ENCODE measurements at places on chromosomes 7 and 10.
A peak's percentile ranks its signal among the peaks of the same experiment; 100 is the strongest.

GRCh38 chr7:44244282-44244681, 43.5 kb downstream of the YKT6 start:
- no peak for DNase-seq

DNA sequence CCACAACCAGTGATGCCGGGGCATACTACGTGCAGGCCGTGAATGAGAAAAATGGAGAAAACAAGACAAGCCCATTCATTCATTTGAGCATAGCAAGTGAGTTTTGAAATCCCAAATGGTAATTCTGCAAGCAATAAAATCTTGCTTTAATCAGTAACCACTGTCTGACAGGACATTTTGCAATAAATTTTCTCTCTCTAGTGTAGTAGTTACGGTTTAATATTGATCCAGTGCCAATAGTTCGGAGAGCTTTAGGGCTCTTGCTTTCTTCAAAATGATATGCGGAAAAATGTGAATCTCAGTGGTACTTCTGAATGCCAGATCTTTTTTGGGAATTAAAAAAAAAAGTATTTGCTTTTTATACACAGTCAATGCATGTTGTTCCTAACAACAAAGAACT, 520.4 kb downstream of the SDK1 start:
- DNase-seq, result no peak

GRCh38 chr10:30176182-30176581, 116.8 kb upstream of the JCAD start:
- DNase-seq, result no peak

DNA sequence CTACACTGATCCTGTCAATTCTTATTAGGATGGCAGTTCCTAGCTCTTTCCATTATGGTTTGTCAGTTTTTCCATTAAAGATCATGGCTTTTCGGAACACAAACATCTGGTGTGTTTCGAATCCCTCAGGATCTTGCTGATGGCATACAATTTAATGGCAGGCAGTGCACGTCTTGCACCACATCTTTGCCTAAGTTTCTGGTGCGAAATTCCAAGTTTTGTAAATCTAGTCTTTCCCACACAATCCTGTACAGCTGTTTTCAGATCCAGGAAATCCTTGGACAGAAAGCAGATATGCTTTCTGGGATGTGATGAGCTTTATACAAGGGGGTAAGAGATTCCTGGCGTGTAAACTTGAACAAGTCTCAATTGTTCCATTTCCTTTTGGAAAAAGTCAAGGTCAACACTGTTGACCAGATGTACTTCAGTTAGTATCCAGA, 224.3 kb upstream of the PHYHIPL start:
- no peak for DNase-seq

DNA sequence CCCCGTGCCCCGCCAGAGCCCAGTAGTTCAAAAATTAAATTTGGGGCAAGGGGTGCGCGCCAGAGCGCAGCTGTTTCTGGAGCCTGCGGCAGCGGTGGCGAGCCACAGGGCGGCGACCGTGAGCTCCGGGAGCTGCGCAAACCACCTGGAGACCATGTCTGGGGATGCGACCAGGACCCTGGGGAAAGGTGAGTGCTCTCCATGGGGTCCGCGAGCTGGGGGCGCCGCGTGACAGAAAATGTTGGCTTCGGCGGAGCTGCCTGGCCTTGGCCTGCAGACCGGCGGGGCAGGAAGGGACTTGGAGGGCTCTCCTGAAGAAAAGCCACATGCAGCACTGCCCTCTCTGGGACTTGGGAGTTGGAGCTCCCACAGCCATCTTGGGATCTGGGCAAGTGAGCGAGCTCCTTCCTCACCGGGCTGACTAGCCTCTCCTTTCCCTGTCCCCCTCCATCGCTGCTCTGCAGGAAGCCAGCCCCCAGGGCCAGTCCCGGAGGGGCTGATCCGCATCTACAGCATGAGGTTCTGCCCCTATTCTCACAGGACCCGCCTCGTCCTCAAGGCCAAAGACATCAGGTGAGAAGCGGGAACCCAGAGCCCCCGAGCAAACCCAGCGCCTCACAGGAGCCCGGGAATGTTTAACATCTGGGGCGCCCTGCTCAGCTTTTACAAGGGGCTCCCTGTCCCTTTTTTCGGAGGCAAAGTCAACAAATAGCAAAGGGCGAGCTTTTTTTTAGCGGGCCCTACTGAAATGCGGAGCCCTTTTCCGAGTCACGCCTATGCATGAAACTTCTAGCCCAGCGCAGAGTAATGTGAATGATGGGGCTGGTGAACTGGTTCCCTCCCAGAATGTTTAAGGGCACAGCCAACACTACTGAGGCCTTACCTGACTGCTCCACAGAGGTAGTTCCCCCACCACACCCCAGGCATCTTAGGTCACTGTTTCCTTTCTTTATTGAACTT, 6.1 kb downstream of the GSTO2 start:
- peak; percentile 46 for DNase-seq

DNA sequence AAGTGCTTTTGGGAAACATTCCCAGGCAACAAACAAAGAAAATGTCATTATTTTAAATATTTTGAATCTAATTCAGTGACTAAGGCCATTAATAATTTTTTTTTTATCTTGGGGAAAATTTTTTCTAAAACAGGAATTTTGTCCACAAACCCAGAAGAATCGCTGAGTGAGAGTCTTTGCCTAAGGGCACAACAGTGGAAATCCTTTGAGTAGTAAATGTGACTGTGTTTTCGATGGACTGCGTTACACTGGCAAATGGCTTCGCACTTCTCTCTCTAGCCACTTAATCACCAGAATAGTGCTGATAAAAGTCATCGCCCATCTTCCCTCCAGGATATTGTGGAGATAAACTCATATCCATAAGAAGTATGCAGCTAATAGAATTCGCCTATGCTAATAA, 430.3 kb upstream of the AKR1E2 start:
- DNase-seq, result no peak

GRCh38 chr10:70475661-70476060, 2.9 kb upstream of the PALD1 start:
- DNase-seq, result no peak

GRCh38 chr10:13404305-13404759, 56.2 kb upstream of the SEPHS1 start:
- DNase-seq, result no peak

GRCh38 chr7:144534196-144534595, 130.7 kb upstream of the NOBOX start:
- DNase-seq, result no peak

Data from caudate nucleus (tissue), 63 donors.